Muscle of back (tissue), 13 donors: ENCODE measurements at places on chromosomes 3 and 15.

DNA sequence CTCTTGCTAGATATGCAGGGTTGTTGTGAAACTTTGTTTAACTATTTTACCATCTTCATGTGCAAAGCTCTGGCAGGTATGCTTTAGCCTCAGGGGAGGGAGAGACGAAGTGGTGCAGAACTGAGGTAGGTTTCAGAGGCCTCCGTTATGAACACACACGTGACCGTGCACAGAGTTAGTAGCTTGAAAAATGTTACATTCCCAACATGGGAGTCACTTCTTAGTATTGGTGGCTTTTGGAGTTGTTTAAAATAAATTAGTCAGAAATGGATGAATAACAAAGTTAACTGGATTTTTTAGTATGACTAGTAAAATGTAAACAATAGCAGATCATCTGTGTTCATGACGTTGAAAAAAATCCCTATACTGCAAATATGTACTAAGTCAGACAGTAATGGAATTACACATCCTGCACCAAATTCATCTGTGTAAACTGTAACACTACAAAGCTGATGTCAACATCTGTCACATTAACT is 279.6 kb downstream of the KLF13 start:
- peak; percentile 43 for DNase-seq

DNA sequence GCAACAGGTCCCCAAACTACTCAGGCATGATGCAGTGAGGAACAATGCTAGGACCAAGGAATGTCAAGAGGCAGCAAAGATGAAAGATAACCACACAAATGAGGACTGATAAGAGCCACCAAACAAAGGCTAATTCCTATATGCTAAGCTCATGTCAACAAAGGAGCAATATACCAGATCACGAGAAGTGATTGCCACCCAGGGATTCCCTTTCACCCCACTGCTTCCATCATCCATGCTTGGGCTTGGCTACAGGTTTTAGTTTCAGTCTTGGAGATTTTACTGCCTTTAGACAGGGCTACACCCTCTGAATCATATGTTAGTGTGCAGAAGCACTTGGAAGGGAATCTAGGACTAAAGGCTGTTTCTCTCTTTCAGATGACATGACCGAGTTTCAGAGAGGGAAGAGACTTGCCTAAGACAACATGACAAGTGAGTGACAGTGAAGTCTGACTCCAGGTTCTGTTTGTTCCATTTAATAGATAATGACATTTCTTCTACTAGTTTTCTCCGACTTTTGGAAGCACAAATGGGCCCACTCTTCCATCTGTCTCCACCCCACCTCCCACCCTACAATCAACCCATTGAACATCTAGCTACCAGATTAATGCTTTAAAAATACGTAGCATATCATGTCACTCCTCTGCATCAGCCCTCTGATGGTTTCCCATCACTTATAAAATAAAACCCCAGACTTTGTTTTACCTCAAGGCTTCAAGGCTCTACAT is 173.5 kb upstream of the LRRN1 start:
- no peak for DNase-seq

- DNase-seq = peak; percentile 77
These were observed at the start of gene ABTB1 for GRCh38 chr3:127672429-127673190. TSS of gene ABTB1 (plus strand) at chr3:127672952. CDS start at chr3:127673026, 74 bp downstream.

- DNase-seq = no peak
These were observed 9.1 kb upstream of the FEM1B start for GRCh38 chr15:68268405-68268804.

DNA sequence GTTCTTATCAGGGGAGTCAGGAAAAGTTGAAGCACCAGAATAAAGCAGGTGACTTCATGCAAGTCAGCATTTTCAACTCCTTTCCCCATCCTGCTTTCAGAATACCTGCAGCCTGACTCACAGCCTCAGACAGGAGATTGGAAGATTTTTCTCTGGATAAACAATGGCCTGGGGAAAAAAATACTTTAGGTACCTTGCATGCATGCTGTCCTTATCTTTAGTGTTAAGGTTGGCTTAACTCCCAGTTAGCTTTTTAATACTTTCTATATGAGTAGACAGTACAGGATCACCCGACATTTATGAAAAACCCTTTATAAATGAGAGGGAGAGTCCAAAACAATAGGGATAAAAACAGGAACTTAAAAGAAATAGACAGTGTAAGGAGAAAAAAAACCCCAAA is 53.6 kb downstream of the PAK2 start:
- no peak for DNase-seq

DNA sequence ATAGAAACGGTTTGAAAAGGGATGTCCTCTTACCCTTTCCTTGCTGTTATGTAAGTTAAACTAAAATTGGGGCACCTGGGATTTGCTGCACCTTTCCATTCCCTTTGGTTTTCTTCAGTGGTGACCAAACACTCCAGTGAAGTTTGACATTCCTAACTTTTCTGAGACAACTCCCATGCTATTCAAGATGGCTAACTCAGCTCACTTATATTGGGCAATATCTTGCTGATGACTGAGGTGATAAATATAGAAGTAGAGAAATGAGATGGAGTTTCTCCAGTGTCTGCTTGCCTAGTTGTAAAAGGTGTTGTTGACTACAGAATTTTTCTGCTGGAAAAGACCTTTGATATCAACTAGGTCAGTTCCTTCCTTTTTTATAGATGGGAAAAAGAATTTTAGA is 291.8 kb downstream of the GAP43 start:
- DNase-seq = no peak

DNA sequence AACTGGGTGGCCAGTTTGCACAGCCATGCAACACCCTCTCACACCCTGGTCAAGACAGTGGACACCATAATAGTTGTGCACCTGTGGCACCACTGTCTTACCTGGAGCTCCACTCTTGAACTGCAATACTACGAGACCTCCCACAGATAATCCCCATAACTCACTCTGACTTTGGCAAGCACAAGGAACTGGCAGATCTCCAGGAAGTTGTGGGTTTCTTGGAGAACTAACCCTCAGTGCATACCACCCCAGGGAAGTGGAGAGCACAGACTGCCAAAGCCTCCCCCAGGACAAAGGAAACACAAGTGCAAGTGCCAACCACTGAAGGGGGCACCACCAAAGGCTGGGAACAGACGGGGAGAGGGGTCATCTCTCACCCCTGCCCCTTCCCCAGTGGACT is 318.6 kb downstream of the SUCLG2 start:
- peak; percentile 0 for DNase-seq

GRCh38 chr15:86906376-86906775 is 826.7 kb downstream of the AGBL1 start:
- DNase-seq = no peak

DNA sequence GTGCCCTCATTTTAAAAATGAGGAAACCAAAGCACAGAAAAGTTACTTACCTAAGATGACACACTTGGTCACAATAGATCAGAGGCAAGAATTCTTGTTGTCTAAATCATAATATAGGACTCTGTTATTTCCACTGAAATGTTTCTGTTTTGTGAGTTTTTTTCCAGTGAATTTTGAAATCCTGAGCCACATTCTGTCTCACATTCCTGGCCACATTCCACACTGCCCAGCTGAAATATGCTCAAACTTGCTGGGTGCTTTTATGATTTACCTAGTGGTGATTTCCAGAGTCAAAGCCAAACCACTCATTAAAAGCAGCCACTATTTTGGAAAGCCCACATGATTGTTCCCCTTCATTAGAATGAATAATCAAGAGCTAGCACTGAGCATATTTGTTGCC is 82.3 kb upstream of the NPHP3 start:
- no peak for DNase-seq

DNA sequence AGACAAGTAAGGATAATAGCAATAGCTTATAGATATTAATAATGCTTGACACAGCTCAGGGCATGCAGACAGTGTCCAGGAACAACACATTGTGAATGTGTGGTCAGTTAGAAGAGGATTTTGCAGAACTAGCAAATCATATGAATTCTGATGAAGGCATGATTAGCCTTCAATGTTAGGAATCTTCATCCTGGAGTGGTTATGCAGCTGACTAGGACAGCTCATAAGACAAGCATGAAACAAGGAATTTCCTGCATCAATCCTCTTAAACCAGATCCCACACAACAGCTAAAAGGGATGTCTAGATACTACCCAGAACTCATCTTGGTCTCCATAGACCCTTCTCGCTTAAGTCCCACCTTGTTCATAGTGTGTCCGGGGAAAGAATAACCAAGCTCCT is 499.0 kb upstream of the ATP11B start:
- DNase-seq = no peak

- DNase-seq = no peak
These were observed 594.9 kb upstream of the CFAP20DC start for GRCh38 chr3:59644479-59645402.

GRCh38 chr3:18812316-18812715 is 336.0 kb upstream of the KCNH8 start:
- peak; percentile 6 for DNase-seq

GRCh38 chr3:36210840-36211651 is 169.3 kb upstream of the STAC start:
- peak; percentile 35 for DNase-seq

DNA sequence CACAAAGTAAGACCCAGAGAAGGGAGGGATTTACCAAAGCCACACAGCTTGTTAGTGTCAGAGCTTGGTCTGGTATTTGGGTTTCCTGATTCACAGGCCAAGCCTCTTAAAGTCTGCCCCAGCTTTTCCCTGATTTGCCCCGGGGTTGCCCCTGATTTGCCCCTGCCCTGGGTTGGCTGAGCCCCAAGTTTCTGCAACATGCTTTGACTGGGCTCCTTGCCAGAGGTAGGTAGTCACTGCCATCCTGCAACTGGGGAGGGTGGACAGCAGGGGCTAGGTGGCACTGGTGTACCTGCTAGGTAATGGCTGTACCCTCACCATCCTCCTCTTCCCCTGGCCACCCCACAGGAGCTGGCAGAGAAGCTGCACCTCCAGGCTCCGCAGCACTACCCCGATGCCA is 2.5 kb downstream of the MPI start:
- DNase-seq = no peak

GRCh38 chr15:87667643-87668042 is 588.9 kb downstream of the NTRK3 start:
- no peak for DNase-seq

GRCh38 chr15:69979262-69979661 is 118.5 kb downstream of the TLE3 start:
- no peak for DNase-seq

DNA sequence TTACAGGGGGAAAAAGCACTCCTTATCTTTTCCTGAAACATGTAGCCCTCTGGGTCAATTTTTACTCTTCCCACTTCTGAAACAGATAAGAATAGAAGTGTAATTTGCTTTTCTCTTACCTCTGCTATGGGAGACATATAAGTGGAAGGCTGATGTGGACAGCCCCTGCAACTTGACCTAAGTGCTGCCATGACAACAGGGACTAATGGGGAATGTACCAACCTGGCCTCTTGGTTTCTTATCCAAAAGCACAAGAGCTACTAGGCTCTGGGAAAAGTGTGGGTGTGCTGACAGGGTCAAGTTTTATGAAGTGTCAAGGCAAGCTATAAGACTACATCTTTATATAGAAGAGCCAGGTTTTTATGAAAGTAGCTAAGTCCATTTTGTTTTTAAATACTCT is 1246.5 kb downstream of the OTOL1 start:
- DNase-seq = no peak

DNA sequence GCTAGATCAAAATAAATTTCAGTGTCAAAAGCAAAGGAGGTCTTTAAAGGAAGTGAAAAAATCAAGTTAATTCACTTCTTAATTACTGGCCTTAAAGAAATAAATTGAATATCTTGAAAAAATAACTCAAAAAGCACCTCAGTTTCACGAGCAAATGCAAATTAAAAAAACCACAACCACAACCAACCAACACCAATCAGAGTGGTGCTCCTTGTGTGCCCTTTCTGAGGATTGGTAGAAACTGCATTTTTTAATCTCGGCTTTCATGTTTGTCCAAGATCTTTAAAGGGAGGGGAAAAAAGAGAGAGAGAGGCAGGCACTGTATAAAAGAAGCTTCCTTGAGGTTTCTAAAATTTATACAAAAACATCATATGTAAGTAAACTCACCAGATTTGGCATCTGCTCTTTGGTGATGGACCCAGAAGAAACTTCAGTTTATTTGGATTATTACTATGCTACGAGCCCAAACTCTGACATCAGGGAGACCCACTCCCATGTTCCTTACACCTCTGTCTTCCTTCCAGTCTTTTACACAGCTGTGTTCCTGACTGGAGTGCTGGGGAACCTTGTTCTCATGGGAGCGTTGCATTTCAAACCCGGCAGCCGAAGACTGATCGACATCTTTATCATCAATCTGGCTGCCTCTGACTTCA is at the start of gene GPR15:
GPR15 (plus strand) TSS at position 357 of the 653 bp plus-strand sequence; CDS start at position 413, 56 bp downstream.
- no peak for DNase-seq

DNA sequence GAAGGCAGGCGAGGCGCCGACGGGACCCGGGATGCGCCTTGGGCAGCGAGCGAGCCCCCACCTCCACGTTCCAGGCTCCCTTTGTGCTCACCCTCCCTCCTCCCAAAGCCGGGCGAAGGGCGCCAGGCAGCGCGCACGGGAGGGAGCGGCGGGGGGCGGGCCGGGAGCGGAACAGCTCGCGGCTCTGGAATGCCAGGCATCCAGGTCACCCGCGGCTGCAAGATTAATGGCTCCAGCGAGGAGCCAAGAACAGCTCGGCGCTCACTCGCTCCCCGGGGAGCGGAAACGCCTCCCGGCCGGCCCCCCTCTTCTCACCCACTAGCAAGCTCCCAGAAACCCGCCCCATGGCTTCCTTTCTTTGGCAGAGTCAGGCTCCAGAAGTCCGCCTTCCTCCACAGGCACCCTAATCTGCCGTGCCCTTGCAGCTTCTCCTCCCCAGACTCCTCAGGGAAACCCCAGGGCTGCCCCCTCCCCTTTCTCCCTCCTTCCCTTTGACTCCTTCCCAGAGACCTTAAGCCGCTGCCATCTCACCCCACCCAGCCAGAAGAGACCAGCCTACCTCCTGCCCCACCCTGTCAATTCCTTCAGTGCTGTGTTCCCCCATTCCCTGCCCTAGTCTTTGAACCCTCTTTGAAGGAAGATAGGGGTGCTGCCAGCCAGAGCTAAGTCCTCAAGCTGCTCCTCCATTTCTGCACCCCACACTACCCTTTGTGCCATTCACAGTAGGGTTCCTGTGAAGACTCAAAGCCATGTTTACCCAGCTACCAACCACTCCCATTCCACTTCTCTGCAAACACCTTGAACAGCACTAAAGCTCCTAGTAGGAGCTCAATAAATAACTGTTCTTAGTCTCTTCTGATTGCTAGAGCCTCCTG is 9.9 kb downstream of the AMOTL2 start:
- DNase-seq = peak; percentile 97

DNA sequence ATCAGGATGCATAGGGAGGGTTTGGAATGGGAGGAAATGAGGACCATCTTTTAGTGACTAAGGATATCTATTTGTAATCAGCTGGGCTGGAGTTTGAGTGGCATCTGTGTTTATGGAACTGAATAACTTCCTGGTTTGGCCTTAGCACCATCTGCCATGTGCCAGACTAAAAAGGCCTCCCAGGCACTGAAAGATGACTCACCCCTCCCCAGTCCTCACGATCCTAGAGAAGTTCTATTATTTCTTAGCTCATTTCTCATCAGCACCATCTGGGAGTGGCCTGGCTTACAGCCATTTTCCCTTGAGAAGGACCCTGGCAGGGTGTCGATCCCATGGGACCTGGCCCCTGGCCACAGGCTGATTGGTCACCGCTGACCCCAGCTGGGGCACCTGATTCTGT is 23.9 kb upstream of the CTXND1 start:
- DNase-seq = no peak
